ENCODE measurements at places on chromosomes 7 and 10. TPM values are rescaled to one million over a fixed set of nuclear protein-coding genes. Genes with fewer than 3 reads are reported as not detected.

DNA sequence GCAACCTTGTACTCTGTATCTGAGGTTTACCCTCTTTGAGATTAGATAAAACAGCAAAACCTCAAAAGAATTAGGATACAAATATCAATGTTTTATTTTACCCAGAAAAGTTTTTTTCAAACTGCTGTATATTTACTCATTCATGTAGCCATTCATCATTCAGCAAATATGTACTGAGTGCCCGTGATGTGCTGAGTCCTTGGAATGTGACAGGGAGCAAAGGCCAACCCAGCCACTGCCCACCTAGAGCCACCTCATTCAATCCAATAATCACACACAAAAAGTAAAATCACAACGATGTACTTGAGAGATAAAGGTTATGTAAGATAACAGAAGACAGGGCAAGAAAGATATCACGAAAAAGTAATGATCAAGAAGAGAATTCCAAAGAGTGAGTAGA lies 187.4 kb downstream of the CDCA7L start:
- no peak for DNase-seq

GRCh38 chr10:126247446-126247975 lies 140.8 kb downstream of the ADAM12 start:
- no peak for DNase-seq

DNA sequence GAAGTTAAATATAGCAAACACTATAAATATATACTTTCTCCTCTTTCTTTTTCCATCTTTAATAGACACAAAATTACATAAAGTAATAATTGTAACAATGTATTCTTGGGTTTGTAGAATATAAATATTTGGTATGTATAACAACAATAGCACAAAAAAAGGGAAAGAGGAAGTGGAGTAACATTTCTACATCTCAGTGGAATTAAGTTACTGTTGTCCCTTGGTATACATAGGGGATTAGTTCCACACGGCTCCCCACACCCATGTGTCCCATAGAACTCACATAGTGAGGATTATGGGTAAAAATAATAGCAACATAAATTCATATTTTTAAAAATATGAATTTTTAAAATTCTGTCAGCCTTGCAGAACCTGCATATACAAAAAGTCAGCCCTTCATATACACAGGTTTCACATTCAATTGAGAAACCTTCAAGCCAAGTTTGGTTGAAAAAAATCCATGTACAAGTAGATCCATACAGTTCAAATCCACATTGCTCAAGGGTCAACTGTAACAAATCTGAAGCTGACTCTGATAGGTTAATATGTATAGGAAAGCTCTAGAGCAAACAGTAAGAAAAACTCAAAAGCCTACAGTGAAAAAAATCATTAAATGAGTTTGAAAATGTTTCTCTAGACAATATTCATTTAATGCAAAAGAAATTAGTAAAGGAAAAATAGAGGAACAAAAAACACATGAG lies 92.4 kb downstream of the HYCC1 start:
- no peak for DNase-seq

GRCh38 chr10:98424295-98425254 lies 9.6 kb upstream of the PYROXD2 start:
- DNase-seq, result no peak

DNA sequence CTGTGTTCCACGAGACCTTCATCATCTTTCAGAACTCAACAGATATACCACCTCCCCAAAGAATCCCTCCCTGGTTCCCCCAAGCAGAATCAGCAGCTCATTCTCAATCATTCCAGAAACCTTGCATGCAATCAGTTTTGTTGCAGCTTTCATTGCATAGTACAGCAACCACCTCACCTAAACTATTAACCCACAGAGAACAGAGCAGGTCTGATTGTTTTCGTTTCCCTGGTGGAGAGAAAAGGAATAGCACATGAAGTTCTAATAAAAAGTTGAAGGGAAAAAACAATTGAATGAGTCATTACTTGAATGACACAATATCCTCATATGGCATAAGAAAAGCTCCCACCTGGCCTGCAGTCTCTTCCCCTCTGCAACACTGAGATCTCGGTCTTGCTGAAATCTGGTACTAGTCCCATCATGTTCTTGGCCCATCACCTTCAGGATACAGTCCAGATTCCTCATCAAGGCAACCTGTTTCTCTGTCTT lies 147.1 kb upstream of the GDF10 start:
- no peak for DNase-seq

- no peak for DNase-seq
Observed at GRCh38 chr7:139023076-139023475, 12.8 kb downstream of the ZC3HAV1L start.

- no peak for DNase-seq
Observed at GRCh38 chr7:29231671-29232232, 37.2 kb downstream of the CHN2 start.

DNA sequence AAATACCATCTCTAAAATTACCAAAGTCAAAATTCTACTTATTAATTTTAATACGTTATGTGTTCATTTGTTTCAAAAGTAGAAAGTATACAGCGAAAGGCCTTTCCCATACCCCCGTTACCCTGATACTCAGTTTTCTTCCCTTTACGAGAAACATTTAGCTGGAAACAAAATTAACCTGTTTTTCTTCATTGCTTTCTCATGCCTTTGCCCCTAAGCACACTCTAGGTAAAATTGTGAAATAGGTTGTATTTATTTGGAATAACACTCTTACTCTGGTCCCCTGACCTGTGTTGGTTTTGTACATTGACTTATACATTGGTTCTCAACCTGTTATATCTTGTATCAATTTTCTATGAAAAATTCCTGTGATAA lies 47.1 kb downstream of the GLCCI1 start:
- DNase-seq, result no peak

DNA sequence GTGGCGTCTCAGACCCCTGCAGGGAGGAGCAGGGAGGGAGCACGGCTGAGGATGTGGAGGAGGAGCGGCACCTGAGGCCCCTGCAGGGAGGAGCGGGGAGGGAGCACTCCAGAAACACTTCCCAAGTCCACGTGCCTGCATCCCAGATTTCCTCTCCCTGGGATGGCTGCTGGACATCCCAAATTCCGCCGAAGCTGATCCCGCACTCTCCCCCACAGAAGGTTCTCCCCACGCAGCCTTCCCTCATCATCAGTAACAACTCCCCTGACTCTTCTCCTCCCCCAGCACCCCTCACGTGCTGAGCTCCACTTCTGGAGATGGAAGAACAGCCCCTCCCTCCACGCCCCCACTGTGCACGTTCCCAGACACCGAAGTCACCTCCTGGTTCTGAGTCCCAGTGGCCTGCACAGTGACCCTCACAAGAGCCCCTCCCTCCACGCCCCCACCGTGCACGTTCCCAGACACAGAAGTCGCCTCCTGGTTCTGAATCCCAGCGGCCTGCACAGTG lies 17.8 kb upstream of the FOXL3 start:
- DNase-seq, result no peak

DNA sequence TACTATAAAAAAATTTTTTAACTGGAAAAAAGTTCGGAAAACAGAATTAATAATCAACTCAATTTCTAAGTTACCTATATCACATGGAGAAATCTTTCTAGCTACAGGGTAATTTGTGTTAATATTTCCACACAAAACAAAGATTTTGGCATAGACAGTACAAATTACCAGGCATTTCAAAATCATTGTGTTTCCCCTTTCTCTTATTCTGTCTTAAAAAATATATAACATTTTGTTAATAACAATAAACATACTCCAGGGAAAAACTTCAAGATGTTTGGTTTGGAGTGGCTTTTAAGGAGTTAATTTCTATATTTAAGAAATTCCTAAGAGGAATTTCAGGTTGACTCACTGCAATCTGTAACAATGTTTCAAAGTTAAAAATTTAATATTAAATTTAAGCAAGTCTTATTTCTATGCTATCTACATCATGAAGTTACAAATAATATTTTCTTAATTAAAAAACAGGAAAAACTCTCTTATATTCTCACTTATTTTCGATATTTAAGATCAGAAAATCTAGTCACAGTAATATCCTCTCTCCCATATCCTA lies 132.6 kb downstream of the NRBF2 start:
- no peak for DNase-seq

GRCh38 chr7:102306916-102307677 lies 20.4 kb downstream of the SH2B2 start:
- DNase-seq, result peak; percentile 49

DNA sequence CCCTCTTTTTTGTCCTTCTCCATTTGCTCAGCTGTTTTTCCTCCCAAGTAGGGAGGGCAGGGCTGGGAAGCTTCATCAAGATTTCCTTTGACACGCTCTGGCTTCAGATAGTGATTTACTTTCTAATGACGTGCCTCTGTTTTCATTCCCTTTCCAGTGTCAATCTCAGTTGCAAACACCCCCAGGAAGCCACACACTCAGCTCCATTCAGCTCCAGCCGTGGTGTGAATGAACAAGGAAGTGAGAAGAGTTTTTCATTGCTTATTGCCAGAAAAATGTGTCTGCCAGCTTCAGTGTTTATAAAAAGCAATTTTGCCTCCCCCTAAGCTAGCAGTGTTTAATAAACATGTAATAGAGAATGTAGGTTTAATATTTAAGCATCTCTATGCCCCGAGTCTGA lies 108.7 kb upstream of the DPP6 start:
- no peak for DNase-seq

GRCh38 chr7:138575897-138576428 lies 115.9 kb downstream of the TRIM24 start:
- no peak for DNase-seq

GRCh38 chr10:114708717-114709335 lies 50.8 kb upstream of the ABLIM1 start:
- DNase-seq, result no peak

DNA sequence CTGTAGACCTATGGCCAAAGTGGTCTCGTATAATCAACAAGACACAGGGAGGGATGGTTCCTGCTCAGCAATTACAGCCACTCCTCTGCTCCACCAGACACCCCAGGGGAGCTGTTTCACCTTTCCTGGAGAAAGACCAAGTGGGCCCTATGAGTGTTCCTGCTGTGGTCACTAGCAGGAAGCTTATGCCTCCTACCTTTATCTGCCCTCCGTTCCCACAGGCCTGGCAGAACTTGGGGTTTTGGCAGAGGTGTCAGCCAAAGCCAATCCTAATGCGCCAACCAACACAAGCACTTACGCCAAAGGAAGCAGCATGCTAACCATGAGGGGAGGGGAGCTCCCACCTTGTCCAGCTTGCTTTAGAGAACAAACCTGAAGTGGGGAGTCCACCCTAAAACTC lies 31.2 kb downstream of the XPNPEP1 start:
- DNase-seq, result no peak

GRCh38 chr7:149307775-149308501 lies 45.9 kb downstream of the ZNF783 start:
- no peak for DNase-seq

DNA sequence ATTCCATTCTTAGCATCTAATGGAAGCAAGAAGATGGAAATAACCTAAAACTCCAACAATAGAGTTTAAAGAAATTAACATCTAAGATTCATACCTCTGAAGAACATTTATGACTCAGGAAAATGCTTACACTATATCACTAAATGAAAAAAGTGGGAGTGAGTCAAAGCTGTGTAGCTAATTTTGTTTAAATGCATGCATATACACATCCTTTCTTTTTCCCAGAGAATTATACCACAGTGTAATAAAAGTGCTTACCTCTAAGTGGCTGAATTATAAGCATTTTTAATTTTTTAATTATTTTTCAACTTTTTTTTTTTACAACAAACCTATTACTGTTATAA lies 44.3 kb downstream of the CCDC71L start:
- no peak for DNase-seq

DNA sequence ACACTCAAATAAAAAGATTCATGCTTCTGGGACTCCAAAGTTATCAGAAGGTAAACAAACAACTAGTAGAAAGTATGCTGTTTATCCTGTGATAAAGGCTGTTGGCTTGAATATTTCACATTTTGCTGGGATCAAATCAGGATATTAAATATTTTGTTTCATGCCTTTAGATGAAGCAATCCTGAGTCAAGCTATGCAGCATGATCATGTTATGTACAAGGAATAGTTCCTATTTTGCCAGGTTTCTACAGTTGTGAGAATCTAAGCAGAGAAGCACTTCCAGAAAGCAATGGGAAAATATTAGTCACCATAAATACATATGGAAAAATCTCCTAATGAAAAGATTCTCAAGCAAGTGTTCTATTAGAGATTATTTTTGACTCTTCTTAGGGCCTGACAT lies 262.8 kb upstream of the PCDH15 start:
- no peak for DNase-seq

- no peak for DNase-seq
Observed at GRCh38 chr10:90288391-90288933, 569.4 kb downstream of the HTR7 start.

- DNase-seq, result peak; percentile 54
Observed at GRCh38 chr7:44750921-44751571, 2.4 kb downstream of the ZMIZ2 start.

DNA sequence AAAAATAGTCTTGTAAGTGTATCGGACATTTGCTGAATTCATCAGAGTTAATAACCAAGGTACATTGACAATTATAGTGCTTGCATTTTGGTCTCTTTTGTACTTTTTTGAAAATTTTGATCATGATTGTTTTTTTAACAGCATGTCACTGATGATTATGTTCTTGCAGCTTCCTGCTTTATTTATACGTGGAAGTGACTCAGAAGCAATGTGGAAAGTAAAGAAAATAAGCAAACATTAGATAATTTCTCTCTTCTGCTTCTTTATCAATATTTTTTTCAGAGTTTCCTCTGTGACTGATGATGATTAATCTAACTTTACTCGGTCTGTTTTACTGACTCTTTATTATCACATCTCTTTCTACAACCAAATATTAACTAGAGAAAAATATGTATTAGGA lies 1351.9 kb downstream of the REEP3 start:
- DNase-seq, result no peak

- DNase-seq, result no peak
Observed at GRCh38 chr7:99975782-99976521, at the start of gene AZGP1. AZGP1 (minus strand) TSS chr7:99976031; CDS start chr7:99976020, 11 bp downstream.

DNA sequence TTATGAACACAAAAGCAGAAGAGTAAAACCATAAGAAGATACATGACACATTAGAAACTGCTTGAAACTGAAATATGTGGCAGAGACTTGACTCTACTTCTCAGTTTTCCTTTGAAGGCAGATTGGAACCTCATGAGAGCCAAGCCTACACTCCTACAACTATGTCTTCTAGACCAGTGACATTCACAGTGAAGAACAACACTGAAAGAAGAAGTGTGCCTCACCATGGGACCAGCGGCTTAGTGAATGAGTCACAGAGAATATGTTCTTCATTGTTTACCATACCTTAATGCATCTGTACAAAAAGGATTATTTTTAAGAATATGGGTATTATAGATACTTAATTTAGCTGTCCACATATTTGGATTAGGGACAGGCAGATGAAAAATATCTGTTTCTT lies 248.3 kb downstream of the CDC14C start:
- DNase-seq, result no peak

- DNase-seq, result no peak
Observed at GRCh38 chr10:117662126-117662525, 119.6 kb downstream of the EMX2 start.

- DNase-seq, result peak; percentile 36
Observed at GRCh38 chr10:72563327-72563932, 62.4 kb downstream of the MICU1 start.

- peak; percentile 48 for DNase-seq
Observed at GRCh38 chr7:93442478-93443224, 131.9 kb downstream of the CALCR start.

Gene CALHM1
- 1.8 TPM for total RNA-seq

Gene RASA4B
- total RNA-seq, result 18.9 TPM

Gene LMBR1
- 49.7 TPM for total RNA-seq

Gene PLAC9
- total RNA-seq, result not detected

Gene NDUFB8
- total RNA-seq, result 293 TPM

Gene SSC4D
- 0.47 TPM for total RNA-seq

Gene CTTNBP2
- total RNA-seq, result not detected

Gene ENTPD1
- 14.9 TPM for total RNA-seq

Gene COBL
- not detected for total RNA-seq

Gene YAE1
- 10.7 TPM for total RNA-seq

Gene GRID2IP
- not detected for total RNA-seq

Gene CCDC146
- 12.9 TPM for total RNA-seq

Gene CLRN3
- total RNA-seq, result not detected

Gene JCAD
- total RNA-seq, result 0.05 TPM

Measured in activated CD8-positive, alpha-beta T cell treated with anti-CD3 and anti-CD28 coated beads, Interleukin-2, amount 10 ng/mL, durations not matched to agents 7 days and 5 days (primary cell).